Epithelial cell of prostate (primary cell): ENCODE measurements at places on chromosomes 1 and 21.

GRCh38 chr1:178726087-178726517, 1.1 kb downstream of the RALGPS2 start:
- peak; percentile 80 for DNase-seq

DNA sequence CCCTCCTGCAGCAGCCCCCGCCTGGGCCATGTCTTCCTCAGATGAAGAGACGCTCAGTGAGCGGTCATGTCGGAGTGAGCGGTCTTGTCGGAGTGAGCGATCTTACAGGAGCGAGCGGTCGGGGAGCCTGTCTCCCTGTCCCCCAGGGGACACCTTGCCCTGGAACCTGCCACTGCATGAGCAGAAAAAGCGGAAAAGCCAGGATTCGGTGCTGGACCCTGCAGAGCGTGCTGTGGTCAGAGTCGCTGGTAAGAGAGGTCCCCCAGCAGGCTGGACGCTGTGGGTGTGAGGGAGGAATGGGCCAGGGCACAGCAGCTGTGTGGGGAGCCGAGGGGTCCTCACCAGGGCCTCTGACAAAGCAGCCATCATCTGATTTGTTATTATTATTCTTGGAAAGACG, 58.0 kb downstream of the NDUFS5 start:
- no peak for DNase-seq

- no peak for DNase-seq
Observed at GRCh38 chr1:30111431-30111830, 612.0 kb downstream of the MATN1 start.

GRCh38 chr21:40636026-40636425, 210.9 kb downstream of the DSCAM start:
- no peak for DNase-seq

- DNase-seq: no peak
Observed at GRCh38 chr1:186577216-186577615, 103.0 kb downstream of the PTGS2 start.

DNA sequence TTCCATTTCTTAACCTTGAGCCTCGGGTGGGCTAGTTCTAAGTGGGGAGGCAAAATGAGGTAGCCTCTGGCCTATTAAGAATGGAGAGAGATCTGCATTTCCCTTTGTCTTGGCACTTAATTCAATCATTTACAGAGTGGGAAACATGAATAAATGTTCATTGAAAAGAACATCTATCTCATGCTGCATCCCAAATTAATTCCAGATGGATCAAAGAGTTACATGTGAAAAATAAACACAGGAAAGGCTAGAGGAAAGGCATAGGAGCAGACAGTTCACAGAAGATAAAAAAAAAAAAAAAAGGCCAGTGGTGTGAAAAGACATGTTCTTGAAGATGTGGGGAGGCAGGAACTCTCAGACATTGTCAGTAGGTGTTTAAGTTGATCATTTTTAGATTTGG, 35.7 kb upstream of the EPS8L3 start:
- DNase-seq: no peak

- DNase-seq: no peak
Observed at GRCh38 chr1:7652515-7653098, 118.5 kb upstream of the VAMP3 start.

- no peak for DNase-seq
Observed at GRCh38 chr1:41468122-41468762, 16.2 kb downstream of the EDN2 start.

GRCh38 chr1:209561532-209561931, 22.0 kb upstream of the CAMK1G start:
- DNase-seq: no peak

- DNase-seq: no peak
Observed at GRCh38 chr1:57248830-57249229, 175.0 kb downstream of the DAB1 start.

- no peak for DNase-seq
Observed at GRCh38 chr1:24057171-24057570, 54.8 kb downstream of the MYOM3 start.

GRCh38 chr1:63931468-63931867, 157.7 kb downstream of the ROR1 start:
- no peak for DNase-seq

- DNase-seq: no peak
Observed at GRCh38 chr1:100267284-100267683, 1.3 kb downstream of the RTCA start.

DNA sequence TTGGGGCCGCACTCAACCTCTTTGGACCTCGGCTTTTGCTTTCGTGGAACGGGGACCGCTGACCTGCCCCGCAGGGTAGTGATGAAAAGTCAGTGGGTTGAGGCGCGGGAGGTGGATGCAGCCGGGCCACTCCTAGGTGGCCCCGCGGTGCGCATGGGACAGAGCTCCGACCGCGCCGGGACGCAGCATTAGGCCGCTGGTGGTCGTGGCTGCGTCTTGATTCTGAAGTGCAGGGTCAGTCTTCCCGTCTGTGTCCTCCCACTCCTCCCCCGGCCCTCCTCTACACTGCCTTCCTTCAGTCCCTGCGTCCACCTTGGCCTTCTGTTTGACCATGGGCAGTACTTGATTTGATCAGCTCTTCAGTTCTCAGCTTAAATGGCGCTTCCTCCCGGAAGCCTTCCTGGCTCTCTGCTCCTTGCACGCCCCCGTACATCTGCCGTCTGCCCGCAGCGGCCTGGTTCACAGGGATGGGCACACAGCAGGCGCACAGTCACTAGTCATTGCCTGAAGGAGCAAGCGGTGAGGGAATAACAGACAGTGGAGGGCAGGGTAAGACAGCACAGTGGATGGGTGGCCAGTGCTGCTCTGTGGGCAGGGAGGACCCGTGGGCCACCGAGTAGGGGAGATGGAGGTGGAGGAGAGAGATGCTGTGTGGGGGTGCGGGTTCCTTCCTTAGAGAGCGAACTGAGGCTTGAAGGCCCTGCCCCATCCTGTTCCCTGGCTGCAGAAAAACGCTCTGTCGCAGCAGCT, 633 bp downstream of the THEMIS2 start:
- DNase-seq: peak; percentile 22

- DNase-seq: peak; percentile 18
Observed at GRCh38 chr1:99685516-99686180, 39.7 kb downstream of the PALMD start.

- DNase-seq: no peak
Observed at GRCh38 chr1:180029524-180030135, 75.0 kb downstream of the CEP350 start.

- DNase-seq: no peak
Observed at GRCh38 chr1:11731691-11732283, 4.1 kb upstream of the AGTRAP start.

DNA sequence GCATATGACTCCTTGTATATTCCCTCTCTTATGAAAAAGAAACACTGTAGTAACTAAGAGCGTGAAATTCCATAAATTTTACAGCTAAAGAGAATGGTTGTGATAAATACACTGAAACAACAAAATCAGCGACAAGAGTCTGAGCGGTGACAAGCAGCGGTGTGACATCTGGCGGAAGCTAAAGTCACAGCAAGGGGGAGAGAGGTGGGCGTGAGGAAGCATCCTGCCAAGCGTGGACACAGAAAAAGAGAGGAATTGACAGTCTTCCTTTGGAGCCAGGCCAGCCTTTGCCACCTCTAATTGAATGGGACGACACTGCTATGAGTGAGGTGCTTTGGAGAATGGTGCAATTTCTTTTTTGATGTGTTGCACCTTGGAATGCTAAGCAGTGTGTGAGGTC, 25.9 kb downstream of the PSMB2 start:
- DNase-seq: no peak

DNA sequence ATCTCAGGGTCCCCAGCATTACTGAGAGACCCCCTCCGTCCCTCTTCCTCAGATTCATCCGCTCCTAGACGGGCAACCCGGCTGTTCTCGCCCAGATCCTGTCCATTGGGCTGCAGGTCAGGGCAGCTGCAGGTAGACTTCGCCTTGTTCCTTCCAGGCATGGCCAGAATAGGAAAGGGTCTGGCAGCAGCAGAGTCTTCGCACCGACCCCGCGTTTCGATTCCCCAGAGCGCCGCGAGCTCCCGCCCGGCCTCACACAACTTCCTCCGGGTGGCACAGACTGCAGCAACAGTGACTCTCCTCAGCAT, 265 bp downstream of the NRDC start:
- DNase-seq: no peak

DNA sequence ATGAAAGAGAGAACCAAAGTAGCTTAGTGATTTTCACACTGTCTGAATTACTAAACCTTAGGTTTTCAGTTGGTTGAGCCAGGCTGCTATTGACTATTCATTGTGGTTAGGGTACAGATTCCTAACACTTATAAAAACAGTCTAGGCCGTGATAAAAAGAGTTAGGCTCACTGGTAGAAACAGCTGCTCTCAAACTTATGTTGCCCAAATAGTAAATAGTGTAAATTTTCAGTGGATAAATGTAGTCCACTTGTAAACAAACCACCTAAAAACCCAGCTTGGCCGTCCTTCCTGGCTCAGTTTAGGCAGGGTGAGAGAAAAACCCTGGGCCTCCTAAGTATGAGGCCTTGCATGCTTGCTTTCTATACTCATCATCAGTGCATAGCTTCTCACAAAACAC, 34.9 kb downstream of the ARID1A start:
- no peak for DNase-seq

DNA sequence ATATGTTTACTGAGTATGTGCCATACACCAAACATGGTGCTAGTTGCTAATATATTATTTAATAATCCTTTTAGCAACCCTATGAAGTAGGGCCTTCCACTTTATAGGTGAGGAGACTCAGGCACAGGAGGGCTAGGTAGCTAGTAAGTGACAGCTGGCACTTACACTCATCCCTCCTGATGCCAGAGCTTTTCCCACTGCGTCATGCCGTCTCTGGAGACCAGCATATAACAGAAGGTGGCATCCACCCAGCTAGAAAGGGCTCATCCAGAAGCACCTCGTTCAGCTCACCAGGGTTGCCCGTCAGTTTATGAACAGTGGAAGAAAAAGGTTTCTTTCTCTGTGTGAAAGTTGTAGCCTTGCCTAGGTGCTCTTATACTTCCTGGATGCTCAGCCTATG, 108.9 kb downstream of the NOS1AP start:
- DNase-seq: no peak

- DNase-seq: no peak
Observed at GRCh38 chr1:208129060-208129459, 115.1 kb downstream of the PLXNA2 start.

GRCh38 chr21:44932408-44933181, 7.2 kb upstream of the SLX9 start:
- DNase-seq: no peak

GRCh38 chr1:34874296-34874952, 14.9 kb upstream of the SMIM12 start:
- no peak for DNase-seq

GRCh38 chr21:15559660-15560059, 170.1 kb upstream of the USP25 start:
- DNase-seq: no peak

GRCh38 chr1:107091418-107091817, 34.9 kb downstream of the PRMT6 start:
- DNase-seq: no peak

DNA sequence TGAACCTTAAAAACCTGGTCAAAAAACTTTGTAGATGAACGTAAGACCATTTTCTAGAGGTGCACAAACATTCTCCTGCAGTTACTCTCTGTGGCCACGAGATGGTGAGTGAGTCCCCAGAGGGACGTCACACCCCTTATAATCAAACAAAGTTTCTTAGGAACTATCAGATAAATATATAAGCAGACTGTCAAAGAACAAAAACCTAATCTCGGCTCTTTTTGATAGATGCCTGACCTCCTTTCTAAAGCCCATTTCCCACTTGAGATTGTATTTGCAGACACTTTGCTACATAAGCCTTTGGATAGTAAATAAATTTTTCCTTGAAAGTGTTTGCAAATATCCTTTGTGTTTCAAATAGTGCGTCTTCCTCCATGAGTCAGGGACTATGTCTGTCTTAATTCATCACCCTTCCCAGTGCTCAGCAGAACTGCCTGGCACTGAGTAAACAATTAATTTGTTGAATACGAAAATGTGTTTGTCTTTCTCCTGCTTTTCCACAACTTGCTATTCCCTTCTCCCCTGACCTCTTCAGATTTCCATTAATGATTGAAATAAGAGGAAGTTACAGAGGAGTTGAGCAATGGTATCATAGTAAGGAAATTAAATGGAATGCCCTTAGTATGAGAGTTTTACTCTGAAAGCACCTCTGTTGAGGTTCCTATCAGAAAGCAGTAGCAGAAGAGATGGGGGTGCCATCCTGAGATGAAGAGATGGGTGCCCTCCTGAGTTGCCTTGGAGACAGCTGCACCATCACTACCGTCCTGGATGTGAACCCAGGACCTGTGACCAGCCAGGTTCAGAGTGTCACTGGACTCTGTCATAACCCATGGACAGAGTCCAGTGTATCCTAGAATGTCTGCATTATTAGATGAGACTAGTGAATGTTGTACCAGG, 57.8 kb upstream of the RAVER2 start:
- DNase-seq: no peak

DNA sequence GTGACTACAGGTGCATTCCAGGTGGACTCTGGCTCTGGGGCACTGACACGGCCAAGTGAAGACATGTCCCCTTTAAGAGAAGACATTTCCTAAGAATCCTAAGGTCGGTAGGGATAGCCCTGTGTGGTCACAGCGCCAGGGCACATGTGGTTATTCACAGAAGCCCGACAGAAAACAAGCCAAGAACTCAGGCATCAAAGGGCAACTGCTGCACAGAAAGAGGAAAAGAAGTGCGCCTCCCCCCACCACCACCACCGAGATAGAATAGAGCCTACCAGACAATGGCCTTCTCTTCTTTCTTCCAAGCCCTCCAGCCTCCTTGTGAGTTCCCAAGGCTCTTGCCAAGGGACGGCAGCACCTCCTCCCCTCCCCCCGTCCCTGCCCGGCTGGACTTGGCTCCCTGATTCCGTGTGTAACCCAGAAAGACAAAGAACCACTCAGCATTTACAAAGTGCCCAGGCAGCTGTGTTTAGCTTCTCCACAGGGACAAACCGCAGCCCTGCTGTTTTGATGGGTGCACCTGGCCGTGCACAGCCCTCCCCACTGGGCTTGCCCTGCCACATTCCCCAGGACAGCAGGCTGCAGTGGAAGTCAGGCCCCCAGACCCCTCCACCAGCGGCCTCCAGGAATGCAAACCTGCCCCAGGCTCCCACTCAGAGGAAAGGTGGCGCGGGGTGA, 30.2 kb downstream of the TMPRSS2 start:
- no peak for DNase-seq

- DNase-seq: no peak
Observed at GRCh38 chr1:59316497-59317128, 19.7 kb downstream of the FGGY start.

GRCh38 chr1:27403065-27403726, 10.8 kb downstream of the GPR3 start:
- no peak for DNase-seq

DNA sequence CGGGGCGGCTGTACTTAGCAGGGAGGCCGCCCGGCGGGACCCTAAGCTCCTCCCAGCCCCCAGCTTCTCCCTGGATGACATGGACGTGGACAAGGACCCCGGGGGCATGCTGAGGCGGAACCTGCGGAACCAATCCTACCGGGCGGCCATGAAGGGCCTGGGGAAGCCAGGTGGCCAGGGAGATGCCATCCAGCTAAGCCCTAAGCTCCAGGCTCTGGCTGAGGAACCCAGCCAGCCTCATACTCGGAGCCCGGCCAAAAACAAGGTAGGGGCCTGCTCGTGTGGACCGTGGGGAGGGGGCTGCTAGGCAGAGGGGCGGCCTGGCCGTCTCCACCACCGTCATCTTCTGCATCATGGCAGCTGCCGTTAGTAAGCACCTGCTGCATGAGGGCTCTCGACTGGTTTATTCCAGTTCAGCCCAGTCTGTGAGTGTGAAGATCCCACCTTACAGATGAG, 9.0 kb downstream of the ARHGEF16 start:
- DNase-seq: no peak

- DNase-seq: no peak
Observed at GRCh38 chr1:221336126-221336525, 405.8 kb downstream of the DUSP10 start.

- DNase-seq: no peak
Observed at GRCh38 chr1:30693366-30693765, 30.0 kb downstream of the MATN1 start.
